ENCODE measurements at places on chromosomes 4 and X.

GRCh38 chr4:14874990-14875389, 127.3 kb upstream of the CPEB2 start:
- DNase-seq, result no peak

DNA sequence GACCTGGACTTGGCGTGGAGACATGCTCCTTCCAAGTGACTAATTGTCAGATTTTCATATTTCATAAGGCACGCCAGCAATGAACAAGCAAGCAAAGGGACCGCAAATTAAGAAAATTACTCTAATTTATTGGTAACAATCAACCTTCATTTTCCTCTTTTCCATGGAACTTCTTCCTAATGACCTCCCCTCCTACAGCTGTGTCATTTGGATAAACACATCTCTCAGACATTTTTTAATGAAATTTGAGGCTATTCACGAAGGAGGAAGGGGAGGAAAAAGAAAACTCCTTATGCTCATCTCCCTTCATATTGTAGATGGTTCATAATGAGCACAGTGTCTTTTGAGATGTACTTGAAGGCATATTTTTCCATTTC, 38.6 kb upstream of the TLR3 start:
- DNase-seq, result no peak

GRCh38 chr4:95178938-95179337, 369.8 kb downstream of the UNC5C start:
- DNase-seq, result no peak

DNA sequence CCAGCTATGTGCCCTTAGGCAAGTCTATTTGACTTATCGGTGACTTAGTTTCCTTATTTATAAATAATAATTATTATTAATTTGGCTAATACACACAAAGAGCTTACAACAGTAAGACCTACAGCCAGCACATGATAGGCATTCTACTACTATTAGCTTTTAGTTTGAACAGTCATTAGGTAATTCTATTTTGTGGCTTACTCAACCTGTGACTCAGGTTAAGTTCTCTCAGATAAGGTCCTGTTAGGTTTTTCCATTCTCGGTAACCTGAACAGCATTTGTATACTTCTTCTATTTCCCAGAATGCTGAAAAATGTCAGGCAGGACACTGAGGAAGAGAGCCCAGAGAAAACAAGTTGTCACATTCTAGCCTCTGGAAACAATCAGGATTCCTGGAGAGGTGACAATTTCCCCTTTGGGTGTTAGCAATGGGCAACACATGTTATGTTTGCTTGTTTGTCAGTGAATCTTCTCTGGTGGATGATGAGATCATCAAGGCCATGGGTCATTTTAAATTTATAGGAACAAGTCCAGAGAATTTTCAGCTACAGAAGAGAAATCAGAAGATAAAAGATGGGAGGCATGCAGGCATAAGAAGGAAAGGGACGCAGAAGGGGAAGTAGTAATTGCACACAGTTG, 2144.7 kb downstream of the PCDH7 start:
- DNase-seq, result no peak

GRCh38 chr4:87058356-87059073, 123.7 kb downstream of the AFF1 start:
- DNase-seq, result no peak

- no peak for DNase-seq
Measured at GRCh38 chrX:17021851-17022604, 75.6 kb downstream of the REPS2 start.

- DNase-seq, result no peak
Measured at GRCh38 chr4:3527914-3528876, 4.0 kb downstream of the LRPAP1 start.

GRCh38 chrX:100600758-100601157, 16.0 kb downstream of the TNMD start:
- no peak for DNase-seq

GRCh38 chrX:66042307-66043077, 2.6 kb upstream of the VSIG4 start:
- DNase-seq, result no peak

DNA sequence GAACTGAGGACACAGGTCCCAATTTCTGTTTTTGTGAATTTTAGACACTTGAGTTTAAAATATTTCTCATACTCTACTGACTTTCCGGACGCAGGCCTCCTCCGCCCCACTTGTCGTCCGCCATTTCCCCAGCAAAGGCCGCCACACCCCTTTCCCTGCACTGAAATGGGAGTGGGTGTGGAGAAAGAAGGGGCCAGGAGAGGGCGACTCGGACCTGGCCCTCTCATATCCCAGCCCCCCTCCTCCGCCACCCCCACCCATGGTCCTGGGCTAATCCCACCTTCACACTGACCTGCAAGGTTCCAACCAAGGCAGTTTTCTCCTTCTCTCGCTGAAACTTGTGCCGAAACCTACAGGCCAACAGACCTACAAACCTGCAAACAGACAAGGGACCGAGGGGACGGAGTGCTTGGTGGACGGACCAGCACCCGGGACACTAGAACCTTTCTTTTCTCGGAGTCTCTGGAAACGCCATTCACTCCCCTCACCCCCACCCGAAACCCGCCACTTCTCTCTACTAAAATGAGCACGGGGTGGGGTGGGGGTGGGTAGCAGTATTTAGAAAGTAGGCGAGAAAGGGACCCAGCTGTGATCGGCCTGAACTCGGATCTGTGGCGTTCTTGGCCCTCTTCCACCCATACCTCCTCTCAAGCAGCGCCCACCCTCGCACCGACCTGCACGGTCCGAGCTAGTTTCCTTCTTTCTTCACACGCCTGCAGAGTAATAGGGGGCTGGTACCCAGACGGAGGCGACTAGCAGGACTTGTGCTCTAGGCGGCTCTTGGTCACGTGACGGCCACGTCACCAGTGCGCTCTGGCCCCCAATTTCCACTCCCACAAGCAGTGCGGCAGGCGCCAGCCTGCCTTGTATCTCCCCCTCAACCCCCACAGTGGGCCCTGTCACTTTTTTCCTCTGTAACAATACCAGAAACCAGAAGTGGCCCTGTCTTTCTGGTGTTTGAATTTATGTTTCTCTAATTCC, at the start of gene ARMCX6:
Gene ARMCX6, minus strand, starts transcription at position 790 of the 981 bp plus-strand sequence. CDS start 1,380 bp downstream, outside the sequence.
- DNase-seq, result peak; percentile 74

GRCh38 chrX:46750889-46751288, 8.0 kb downstream of the SLC9A7 start:
- DNase-seq, result no peak

- no peak for DNase-seq
Measured at GRCh38 chr4:87363552-87363951, 27.4 kb downstream of the HSD17B11 start.

DNA sequence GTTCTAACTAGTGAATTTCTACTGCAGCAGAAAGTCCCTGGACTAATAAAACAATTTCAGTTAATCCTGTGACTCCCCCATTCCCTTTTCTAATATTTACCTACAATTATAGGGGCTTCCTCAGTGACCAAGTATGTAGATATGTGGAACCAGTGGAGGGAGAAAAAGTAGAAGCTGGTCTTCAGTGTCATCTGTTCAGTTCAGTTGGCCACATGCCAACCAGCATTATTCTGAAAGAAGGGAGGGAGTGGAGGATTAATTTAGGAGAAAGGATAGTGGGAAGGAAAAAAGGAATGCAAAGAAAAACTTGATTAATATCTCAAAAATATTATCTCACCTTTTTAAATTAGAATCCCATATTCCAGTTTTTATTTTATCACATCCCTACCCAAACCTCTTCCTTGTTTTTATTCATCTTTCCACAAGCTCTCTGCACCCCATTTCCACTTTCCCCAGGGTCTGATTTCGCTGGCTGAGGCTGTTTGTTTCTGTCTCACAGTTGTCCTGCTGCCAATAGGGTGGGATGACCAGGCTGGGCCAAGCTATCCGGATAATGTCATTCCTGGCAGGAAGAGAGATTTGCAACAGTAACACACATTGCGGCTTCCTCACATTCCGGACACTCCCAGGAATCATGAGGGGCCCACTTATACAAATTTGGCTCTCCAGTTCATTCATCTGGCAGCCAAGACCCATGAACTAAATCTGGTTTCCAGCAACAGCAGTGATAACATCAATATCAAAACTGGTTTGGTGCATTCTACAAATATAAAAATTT, 24.6 kb upstream of the ANTXR2 start:
- DNase-seq, result peak; percentile 61
